ENCODE measurements at places on chromosomes 12 and 14.

DNA sequence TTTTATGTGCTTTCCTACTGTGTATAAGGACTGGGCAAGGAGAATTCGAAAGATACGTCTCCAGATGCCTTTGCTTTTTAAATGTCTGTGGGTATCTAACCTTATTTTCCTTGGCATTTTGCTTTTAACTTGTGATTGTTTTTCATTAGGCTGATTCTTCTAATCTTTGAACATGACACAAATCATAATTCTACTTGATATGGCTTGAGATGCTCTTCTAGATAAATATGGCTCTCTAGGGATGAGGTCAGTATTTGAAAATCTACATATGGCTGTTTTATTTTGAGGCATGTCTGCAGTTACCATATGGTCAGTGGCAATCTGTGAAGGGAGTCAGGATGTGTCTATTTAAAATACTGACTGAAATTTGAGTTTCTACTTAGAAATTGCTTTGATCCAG, 139.2 kb downstream of the SLC2A13 start:
- no peak for DNase-seq

DNA sequence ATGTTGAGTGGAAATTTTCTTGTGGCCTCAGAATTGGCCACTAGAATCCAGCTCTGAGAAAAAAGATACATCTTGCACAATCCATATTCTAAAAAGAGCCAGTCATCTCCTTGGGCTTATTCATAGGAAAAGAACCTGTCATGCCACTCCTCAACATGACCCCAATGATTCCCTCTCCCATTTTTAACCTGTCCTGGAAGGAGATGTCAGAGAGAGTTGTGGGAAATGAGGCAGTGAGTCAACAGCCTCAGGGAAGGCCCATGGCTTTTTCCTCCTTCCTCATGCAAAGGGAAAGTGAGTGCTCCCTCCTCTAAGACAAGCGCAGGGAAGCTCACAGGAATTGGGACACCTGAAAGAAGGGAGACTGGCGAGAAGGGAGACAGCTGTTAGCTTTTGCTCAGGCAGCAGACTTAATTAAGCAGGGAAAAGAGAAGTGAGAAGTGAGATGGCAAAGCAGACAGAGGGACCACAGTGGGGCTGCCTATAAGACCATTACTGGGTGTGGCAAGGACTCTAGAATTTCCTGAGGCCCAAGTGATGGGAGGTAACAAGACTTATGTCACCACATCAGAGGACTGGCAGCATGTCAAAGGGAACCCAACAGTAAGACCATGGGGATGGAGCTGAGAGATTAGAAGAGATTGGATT, 10.2 kb upstream of the DHRS7 start:
- DNase-seq: no peak

GRCh38 chr12:5348491-5348890, 83.4 kb upstream of the NTF3 start:
- DNase-seq: no peak

DNA sequence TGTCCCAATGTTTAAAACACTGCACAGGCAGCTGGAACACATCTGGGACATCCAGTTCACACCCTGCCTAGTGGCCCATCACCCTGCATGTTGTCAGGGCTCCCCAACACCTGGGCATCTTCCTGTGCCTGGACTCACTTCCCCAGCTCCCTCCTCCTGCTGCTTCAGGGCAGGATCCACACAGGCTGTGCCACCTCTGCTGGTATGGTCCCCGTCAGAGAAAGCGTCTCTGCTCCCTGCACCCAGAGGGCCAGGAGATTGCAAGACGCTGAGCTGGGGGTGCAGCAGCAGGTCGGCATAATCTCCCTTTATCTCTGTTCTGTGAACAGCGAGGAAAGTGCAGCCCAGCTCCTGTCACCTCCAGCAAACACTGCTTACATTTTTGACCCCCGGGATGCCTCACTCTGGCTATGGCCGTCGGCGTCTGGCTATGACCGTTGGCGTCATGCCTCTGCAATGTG, 124.3 kb downstream of the ADGRD1 start:
- no peak for DNase-seq

GRCh38 chr12:12624498-12624992, 12.9 kb downstream of the CREBL2 start:
- no peak for DNase-seq

GRCh38 chr12:46560874-46561273, 188.3 kb upstream of the SLC38A2 start:
- DNase-seq: no peak

GRCh38 chr12:6207259-6207925, 7.2 kb downstream of the CD9 start:
- DNase-seq: no peak

DNA sequence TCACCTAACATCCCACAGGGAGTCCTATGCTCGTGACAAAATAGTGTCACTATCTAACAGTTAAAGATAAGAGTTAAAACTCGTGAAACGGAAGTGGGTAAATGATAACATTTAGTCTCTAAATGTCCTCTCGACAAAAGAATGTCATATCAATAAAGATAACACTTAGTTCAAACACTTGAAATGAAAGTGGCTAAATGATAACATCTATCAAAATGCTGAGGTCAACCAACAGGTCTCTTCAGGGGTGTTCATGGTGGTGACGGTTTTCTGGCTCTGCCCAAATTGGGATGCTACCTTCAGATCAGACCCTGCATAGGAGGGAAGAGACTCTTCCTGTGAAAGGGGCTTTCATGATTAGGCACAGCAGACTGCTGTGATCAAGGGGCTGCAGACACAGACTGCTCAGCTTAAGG, 22.1 kb downstream of the IL26 start:
- no peak for DNase-seq

- DNase-seq: no peak
These were observed 86.1 kb downstream of the SLC24A4 start for GRCh38 chr14:92409043-92409442.

DNA sequence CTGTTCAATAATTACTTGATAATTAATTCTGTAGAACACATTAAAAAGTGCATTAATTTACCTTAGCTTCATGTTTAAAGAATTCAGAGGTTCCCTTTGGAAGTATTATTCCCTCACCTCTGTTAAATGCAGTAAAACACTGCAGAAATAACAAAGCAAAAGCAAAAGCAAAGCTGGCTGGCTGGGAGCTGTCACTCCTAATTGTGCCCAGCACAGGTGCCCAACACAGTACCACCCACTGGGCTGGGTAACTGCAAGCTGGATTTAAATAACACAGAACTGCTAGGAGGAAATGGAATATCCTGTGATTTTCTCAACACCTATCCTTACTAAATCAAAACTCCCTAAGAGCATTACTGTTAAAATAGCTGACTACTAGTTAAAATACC, 72.6 kb downstream of the SLC2A13 start:
- DNase-seq: no peak

DNA sequence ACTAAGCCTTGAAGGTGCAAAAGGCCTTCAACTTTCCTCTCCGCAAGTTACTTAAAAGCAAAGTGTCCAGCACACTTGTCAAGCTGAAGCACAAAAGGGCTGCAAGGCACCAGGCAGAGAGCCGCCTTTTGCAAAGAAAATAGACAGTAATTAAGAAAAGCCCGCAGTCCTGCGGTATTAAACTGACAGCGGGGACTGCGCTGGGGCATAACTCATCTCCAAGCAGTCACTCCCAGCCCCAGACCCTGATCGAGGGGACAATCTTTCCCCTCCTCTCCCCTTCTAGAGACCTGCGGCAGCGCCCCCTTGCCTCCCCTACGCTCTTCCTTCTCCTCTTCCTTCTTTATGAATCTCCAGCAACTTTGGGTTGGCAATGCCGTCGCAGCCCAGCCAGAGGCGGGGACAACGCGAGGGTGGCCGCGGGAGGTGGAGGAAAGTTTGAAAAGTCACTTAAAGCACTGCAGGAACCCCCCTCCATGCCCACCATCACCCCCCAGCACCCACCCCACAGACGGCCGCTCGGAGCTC, 200.9 kb upstream of the CAND1 start:
- DNase-seq: peak; percentile 17

DNA sequence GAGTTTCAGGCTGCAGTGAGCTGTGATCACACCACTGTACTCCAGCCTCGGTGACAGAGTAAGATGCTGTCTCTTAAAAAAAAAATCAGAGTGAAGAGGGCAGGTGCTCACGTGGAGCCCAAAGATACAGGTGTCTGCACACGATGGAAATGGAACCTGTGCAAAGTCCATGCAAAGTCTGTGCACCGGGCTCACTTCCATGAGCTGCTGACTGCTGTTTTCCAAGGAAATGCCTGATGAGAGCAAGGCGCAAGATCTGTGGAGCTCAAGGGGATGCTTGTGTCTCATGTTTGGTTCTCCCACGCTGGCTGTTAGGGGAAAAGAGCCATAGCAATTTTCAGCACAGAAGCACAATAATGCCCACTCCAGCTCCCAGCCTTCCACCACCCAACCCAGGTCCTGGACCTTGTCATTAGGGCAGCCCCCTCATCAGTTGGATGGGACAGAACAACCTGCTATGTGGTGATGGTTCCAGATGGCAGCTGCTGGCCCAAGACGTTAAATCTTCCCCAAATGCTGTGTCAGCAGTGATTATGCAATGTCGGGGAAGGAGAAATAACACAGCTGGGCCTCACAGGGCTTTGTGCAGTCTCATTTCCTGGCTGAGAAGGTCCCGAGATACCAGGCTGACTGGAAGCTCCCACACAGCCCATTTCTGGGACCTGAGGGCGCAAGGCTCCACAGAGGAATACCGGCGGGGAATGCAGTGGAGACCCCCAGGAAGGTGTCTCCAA, 27.9 kb upstream of the DICER1 start:
- DNase-seq: no peak

- DNase-seq: no peak
These were observed 99.3 kb downstream of the HECTD4 start for GRCh38 chr12:112282920-112283319.

GRCh38 chr12:84912198-84913128, at the start of gene SLC6A15:
Gene SLC6A15, minus strand, starts transcription at chr12:84912799. Its CDS starts 20,679 bp downstream, at chr12:84892120.
- peak; percentile 13 for DNase-seq

- peak; percentile 86 for DNase-seq
These were observed 9.0 kb downstream of the TMBIM6 start for GRCh38 chr12:49750027-49750995.

- no peak for DNase-seq
These were observed 137.5 kb upstream of the MYL2 start for GRCh38 chr12:111057701-111058425.

DNA sequence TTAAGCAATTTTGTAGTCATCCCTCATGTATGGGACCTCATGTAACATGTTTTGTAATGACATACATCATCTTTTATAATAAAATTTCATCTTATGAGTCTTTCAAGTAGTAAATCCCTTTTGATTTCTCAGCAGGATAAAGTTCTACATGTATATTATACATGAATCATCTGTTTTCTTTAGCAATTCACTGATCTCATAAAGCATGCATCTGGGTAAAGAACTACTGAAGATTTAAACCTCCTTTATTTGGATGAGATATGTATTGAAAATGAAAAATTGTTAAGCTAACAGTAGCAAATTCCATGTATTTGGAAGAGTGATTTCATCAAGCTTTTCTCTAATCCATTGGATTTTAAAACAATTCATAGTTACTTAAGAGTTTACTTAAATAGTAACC, 126.9 kb downstream of the KITLG start:
- no peak for DNase-seq

GRCh38 chr12:125131958-125132357, 66.7 kb downstream of the AACS start:
- DNase-seq: no peak

Data from stimulated activated naive CD8-positive, alpha-beta T cell treated with anti-CD3 and anti-CD28 coated beads, Interleukin-15, amount 100 ng/mL, for 72 hours (primary cell).